Lung (tissue), 17 donors: ENCODE measurements at places on chromosomes 16 and 17. TPM values are rescaled to one million over a fixed set of nuclear protein-coding genes. Genes with fewer than 3 reads are reported as not detected.

The KCNAB3 gene
- 1.3 TPM for total RNA-seq

The BFAR gene
- 68.9 TPM for total RNA-seq

The SOX8 gene
- 4.0 TPM for total RNA-seq

The CHST4 gene
- 0.43 TPM for total RNA-seq

The PDIA2 gene
- total RNA-seq, result 0.20 TPM

The HOXB5 gene
- total RNA-seq, result 2.6 TPM

The B3GNT9 gene
- total RNA-seq, result 17.1 TPM

The FASN gene
- total RNA-seq, result 604 TPM
